ENCODE measurements at places on chromosomes 11 and 22.

- DNase-seq: no peak
Measured at GRCh38 chr11:85705800-85706199, 19.8 kb upstream of the CCDC89 start.

- DNase-seq: no peak
Measured at GRCh38 chr22:41687901-41688364, 734 bp downstream of the SNU13 start.

DNA sequence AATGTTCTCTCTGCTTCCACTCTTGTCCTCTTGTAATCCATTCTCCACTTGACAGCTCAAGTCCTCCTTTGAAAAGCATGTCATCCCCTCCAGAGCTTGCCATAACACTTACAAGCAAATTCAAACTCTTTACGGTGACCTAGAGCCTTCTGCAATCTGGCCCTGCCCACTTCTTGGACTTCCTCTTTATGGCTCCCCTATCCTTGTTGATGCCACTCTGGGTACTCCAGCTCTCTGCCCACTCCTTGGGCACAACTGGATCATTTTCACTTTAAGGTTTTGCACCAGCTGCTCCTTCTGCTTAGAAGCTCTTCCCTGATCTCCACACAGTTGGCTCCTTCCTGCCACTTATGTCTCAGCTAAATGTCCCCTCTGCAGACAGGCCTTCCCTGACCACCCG, 217.9 kb downstream of the DSCAML1 start:
- no peak for DNase-seq

GRCh38 chr11:1827095-1827813, 7.5 kb upstream of the SYT8 start:
- no peak for DNase-seq

DNA sequence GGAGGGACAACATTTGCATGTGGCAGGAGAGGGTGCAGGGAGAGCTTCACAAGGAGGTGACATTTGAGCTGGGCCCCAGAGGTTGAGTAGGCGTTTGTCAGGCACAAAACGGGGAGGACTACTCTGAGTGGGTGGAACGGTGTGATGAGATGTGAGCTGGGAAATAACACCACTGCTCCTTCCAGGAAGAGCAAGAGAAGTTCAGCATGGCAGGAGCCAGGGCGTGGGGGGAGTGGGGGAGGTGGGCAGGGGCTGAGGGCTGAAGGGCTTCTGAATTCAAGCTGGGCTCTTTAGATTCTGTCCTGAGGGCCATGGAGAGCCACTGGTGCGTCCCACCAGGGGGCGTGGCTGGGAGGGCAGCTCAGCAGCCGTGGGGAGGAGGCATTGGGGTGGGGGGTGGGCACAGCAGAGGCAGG, 54.2 kb downstream of the OTOG start:
- no peak for DNase-seq

DNA sequence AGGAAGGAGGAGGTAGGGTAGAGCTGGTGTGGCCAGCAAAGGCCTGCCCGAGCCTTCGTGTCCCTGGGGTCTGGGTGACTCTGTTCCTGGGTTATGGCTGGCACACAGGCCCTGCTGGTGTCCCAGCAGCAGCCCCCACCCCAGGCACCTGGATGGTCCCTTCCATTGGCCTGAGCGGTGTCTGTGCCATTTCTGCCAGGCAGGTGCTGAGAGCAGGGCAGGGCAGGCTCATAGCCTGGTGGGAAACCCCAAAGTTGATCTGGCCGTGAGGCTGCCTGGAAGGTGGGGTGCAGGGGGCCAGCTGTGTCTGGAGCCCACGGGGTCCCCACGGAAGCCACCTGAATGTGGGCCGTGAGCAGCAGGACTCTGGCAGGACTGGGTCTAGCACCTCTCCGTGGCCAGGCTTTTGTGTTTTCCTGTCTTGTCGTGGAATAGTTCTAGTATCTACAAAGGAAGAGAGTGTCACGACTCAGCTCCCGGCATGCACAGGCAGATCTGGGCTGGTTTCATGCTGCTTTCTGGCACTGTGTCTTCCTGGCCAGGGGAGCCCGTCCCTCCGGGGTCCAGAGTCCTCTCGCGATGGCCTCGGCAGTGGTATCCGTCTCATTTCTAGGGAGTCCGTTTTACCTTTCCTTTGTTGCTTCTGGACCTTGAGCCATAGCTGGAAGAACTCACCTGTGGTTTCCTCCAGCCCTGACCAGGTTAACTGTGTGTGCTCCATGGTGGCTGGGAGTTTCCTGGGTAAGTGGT, 83.7 kb downstream of the KCNQ1 start:
- DNase-seq: peak; percentile 11

DNA sequence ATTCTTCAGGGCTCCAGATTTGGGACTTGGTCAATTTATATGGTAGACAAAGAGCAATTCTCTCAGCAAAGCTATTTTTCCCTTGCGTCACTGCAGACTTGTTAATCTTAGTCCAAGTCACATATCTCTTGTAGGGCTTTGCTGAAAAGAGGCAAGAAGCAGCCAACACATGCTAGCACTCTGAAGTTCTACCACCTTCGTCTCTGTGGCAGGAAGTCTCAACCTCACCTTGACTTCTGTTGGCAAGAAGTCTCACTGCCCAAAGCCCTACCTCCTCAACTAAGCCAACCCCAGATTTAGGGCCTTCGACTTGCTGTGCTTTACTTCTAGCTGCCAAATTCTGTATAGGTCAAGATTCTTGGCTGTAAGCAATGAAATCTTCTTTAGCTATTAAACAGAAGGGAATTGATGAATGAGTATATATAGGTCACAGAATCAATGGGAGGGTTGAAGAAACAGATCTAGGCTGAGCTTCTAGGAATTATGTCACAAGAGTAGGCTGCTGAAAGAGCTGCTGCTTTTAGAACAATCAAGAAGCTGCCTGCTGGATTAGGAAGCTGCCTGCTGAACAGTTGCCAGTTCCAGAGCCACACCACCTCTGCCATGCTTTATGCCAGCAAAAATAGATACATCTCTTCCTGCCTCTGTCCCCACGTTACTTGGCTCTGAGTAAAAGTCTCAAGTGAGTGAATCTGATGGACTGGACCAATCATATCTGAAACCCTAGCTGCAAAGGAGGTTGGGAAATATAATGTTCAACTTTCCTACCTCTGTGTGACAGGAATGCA, 17.6 kb upstream of the NCR3LG1 start:
- DNase-seq: no peak

DNA sequence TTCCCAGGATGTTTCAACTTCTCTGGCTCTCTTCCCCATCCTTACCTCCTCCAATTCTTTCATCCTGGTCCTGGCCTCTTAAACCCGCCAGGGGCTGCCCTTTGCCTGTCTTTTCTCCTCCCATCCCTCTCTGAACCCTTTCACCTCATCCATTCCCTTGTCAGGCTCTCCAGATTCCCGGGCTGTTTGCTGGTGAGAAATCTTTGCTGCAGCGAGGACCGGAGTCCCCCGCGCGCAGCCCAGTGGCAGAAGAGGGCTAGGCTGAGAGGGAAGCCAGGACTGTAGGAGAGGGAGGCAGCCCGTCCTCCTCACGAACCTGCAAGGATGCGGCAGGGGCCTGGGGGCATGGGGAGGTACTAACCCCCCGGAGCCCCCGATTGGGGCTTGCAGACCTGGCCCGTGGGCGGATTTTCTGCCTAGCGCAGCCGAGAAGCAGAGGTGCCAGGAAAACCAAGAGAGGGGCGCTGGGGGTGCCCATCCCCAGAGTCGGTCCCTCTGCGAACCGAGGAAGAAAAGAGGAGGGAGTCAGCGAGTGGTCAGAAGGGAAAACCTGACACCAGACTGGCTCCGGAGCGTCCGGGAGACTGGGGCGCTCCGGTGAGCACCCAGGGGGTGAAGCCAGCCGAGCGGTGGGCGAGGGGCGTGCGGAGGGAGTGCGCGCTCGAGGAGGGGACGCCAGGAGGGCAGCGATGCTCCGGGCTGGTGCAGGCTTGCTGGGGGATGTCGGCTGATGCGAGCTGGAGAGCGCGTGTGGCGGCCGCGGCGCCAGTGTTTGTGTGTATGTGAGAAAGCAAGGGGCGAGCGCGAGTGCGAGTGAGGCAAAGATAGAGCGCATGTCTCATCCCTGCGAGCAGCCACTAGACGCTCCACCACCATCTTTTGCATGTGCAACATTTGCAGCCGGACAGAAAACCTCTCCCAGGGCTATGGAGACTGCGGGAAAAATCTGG, at the start of gene GRIA4:
GRIA4 (plus strand) TSS at position 242 of the 950 bp plus-strand sequence. CDS start 925 bp downstream, outside the sequence.
- peak; percentile 28 for DNase-seq

DNA sequence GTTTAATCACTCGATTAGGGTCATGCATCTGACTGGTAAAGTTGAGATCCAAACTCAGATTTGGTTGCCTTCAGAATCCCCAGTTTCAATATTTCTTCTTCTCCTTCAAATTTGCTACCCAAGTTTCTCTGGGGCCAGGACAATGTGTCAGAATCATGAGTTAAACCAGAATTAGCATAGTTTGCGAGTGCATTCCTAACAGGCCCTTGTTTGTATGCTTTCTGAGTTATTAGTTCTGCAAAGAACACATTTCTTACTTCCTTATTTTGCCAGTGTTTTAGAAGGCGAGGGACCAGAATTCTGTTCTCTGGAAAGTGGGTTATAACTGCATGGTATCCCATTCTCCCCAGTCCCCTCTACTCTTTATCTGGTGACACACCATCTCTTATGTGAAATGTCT, 112.0 kb downstream of the ARL14EP start:
- DNase-seq: no peak

DNA sequence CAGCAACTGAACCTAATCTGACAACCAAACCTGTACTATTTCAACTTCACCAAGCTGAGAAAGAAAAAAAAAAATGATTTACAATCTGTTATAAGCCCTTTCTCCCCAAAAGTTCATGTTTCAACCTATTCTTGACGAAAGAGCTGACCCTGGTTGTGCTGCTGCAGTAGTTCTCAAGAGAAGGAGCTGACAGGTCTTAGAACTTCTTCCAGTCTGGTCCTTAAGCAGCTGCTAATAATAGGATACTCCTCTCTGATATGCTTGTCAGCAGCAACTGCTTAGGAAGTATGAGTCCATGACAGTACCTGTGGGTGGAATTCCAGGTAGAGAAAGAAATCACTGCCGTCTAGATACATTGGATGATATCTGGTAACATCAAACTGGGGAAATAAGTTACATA, 735.1 kb upstream of the CCDC90B start:
- DNase-seq: no peak

DNA sequence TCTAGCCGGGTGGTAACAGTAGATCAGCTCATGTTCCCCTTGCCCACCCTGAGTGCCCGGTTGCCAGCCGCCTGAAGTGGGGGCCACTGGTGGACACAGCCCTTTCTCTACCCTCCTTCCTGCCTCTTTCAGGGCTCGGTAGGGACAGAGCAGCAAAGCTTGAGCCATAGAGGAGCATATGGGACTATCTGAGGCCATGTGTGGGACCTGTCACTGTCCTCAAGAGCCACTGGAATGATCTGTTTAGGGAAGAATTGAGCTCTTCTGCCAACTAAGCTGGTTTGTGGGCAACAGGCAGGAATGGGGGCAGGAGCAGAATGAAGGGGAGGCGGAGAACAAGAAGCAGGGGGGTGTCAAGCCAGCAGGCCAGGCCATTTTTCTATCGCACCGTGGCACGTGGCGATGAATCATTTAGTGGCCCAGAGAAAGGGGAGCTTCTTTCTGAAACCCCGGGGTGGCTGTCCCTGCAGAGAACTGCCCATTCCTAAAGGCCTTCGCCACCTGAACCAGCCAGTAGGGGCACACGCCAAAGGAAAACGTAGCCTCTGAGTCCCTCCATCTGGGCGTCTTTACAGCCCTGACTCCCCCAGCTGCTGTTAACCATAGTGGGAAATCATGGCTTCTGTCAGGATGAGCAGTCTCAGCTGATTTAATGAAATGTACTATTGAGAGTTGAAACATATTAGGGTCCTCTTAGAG, 8.8 kb downstream of the ASPHD2 start:
- no peak for DNase-seq

DNA sequence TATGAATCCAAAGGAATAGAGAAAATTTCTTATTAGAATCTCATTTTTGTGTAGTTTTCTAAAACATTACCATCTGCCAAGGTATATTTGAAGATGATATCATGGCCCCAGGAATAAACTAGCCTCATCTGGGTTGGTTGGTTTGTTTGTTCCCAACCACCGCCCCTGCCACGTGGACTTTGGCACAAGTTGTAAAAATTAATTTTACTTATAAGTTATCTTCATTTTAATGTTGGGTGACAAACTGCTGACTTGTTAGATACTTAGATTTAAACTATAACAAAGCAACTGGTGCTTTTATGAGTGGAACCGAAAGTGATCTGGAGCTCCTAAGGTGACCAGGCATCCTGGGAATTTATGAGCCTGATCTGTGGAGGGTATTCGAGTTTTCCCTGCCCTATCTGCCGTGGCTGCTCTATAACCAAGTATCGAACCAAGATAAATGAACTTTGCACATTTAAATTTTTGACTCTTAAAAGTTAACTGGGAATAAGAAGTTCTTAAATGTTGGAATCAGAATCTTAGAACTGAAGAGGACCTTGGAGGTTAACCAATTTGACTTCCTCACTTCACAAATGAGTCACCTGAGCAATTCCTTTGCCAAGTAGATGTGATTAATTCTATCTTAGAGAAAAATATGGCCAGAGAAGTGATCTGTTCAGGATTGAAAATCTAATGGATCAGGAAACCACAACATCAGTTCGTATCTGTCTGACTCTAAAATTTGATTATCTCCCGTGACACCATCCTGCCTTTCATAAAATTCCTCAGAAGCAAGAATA, 129.1 kb upstream of the ARHGAP42 start:
- no peak for DNase-seq

- DNase-seq: peak; percentile 44
Measured at GRCh38 chr11:17734418-17734911, at the start of gene KCNC1. Gene KCNC1, plus strand, starts transcription at chr11:17734781. Its CDS starts 1,222 bp downstream, at chr11:17736003.

DNA sequence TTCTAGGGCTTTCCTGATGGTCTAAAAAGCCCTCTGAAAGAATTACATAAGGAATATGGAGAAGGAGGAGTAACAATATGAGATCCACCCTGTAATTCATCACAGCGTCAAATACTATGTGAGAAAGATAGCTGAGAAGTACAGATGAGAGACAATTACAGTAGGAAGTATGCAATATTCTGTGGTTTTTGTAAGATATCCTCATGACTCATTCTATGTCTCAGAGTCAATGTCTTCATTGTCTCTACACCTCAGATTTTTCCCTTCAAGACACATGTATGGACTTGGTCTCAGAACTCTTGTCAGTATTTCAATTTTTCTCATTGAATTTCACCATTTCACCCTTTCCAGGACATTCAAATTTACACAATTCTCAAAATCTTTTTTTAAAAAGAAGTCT, 343.3 kb upstream of the CTSC start:
- DNase-seq: no peak

DNA sequence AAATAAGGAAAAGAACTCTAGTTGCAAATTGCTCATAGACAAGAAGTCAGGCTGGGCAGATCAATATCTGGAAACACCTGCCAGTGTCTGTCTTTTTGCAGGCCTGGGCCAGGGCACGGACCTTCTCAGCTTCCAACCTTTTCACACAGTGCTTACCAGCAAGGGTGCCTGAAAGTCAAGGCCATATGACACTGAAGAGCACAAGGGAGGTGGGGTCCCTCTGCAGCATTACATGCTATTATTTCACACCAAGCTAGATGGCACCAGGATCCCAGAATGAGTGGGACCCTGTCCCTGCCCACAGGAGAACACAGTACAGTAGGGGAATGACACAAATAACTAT, 5.9 kb upstream of the PEX26 start:
- DNase-seq: no peak

Data from ovary (tissue), 10 donors.